ENCODE measurements at places on chromosomes 12 and 14.

DNA sequence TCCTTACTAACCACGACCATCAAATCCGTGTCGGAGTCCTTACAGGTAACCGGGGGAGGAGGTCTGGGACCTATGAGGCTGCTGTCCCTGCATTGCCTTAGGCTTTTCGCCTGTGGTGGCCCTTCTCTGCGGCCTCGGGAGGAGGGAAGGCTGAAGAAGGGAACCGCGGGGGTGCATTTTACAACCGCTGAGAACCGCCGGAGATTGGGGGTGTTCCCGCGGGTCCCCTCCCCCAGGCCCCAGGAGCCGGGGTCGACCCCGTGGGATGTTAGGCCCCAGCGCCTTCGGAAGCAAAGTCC is 549 bp downstream of the GPHN start:
- DNase-seq = no peak

- no peak for DNase-seq
These were observed 946 bp downstream of the RNU4-2 start for GRCh38 chr12:120290609-120291305.

GRCh38 chr12:28086521-28087155 is 103.6 kb upstream of the CCDC91 start:
- no peak for DNase-seq

DNA sequence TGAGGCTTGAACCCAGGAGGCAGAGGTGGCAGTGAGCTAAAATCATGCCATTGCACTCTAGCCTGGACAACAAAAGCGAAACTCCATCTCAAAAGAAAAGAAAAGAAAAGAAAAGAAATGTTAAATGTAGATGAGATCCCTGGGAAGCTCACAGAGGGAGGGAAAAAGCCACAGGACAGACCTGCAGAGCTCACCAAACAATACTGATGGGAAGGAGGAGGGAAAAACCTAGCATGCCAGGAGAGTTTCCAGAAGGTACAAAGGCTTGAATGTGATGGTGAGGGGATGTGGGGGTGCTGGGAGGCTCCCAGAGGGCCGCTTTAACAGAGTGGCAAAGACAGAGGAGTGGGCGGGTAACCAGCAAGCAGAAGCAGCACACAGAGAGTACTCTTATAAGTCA is 72.3 kb downstream of the PTPN21 start:
- DNase-seq = no peak

- no peak for DNase-seq
These were observed 12.4 kb downstream of the TMEM120B start for GRCh38 chr12:121724925-121725324.

Data from NCI-H1417 (cell line).